CD4-positive, alpha-beta T cell treated with Interleukin-6 for 4 hours (primary cell): ENCODE measurements at places on chromosomes 3 and 15.

DNA sequence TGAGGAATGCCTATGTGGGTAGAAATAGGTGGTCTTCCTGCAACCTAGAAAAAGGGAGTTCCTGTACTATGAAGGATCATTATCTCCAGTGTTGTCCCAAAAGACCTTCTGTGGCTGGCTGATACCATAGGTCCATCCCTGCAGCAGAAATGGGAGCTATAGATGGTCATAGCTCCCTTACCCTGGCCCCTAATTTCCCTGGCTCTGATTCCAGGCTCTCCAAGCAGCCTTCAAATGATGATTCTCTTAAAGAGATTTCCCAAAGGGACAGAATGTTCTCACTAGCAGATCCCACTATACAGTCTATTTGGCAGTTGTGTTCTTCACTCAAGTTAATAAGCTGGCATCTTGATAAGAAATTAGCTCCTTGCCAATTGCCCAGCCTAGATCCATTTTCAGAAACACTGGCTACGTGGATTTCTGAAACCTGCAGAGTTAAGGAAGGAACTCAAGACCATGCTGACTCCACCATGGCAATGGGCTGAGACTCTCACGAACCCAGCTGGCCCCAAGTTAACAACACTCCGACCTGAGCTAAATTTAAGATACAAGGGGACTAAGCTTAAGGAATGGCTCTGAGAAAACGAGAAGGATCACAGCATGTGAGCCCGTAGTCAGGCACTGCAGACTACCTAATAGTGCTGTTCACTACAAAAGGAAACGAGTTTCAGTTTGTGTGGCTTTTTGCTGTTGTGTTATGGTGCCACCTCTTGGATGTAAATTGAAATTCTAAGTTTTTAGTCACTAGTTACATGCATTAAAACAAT is 11.4 kb downstream of the C15orf40 start:
- DNase-seq = peak; percentile 35

DNA sequence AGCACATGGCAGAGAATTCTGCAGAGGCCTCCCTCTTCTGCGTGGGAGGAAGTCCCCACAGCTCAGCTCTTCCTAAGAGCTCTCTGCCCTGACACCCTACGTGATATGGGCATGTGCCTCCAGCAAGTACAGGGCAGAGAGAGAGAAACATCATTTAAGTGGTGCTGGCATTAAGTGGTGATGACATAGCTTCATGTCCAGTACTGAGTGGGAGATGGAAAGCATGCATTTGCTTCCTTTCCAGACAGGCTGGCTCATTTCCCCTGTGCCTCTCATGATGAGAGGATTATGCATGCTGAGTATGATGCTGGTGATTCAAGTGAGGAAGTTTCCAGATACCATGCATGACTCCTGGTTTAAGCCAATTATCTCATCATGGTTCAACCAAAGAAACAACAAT is 26.9 kb downstream of the BFSP2 start:
- no peak for DNase-seq

- DNase-seq = no peak
Observed at GRCh38 chr15:88975891-88976290, 62.7 kb upstream of the MFGE8 start.

DNA sequence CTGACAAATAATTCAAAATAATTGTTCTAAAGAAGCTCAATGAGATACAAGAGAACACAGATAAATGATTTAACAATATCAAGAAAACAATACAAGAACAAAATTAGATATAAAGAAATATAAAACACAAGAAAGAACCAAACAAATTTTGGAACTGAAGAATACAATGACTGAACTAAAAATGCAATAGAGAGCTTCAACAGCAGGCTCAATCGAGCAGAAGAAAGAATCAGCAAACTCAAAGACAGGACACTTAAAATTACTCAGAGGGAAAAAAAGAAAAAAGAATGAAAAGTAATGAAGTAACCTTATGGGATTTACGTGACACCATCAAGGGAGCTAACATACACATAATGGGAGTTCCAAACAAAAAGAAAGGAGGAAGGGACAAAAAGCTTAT is 32.1 kb downstream of the CCDC54 start:
- no peak for DNase-seq
